ENCODE measurements at places on chromosomes 5 and 9.

DNA sequence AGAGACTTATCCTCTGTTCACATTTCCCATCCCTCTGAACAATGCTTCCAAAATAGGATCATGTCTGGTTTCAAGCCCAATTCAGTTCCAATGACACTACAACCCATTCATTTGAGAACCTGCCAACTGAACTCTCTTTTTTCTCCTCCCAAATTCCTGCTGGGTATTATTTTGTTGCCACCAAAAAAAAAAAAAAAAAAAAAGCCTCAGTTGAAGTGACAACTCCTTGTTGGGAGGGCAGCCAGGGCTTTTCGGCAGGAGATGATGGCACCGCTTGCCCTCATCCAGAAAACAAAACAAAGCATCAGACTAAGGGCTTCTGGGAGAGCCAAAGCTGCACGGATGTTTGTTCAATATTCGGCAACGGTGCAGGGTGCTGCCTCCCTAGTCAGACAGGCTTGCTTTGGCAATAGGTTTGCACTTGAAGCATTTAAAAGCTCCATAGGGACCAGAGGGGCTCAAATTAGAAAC, 30.6 kb upstream of the TRIM32 start:
- DNase-seq: no peak

GRCh38 chr5:28174691-28175090, 1136.3 kb upstream of the CDH9 start:
- no peak for DNase-seq

DNA sequence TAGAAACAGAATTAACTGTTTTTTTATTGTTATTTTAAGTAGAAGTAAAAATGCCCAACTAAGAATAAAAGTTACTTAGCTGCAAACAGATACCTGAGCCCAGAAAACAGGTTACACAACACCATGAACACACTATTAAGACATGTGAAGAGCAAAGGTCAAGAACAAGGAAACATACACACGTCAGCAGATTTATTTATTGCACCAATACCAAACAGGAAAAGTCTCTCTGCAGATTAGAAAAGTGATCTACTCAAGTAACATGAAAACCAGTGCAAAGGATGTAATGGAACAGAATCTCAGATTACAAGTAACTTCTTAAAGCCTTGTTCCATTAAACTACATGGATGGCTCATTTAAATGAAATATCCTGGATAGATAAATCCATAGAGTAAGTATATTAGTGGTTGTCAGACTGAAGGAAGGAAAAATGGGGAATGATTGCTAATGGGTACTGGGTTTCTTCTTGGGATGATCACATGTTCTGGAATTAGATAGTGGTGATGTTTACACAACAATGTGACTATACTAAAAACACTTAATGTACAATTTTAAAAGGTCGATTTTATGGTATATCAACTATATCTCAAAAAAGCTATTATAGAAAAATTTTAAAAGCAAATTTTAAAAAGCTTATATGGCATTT, 6.1 kb downstream of the SAR1B start:
- no peak for DNase-seq

- DNase-seq: no peak
Observed at GRCh38 chr9:126516936-126517832, 96.5 kb upstream of the LMX1B start.

GRCh38 chr5:172493906-172494305, 39.6 kb upstream of the SH3PXD2B start:
- no peak for DNase-seq

DNA sequence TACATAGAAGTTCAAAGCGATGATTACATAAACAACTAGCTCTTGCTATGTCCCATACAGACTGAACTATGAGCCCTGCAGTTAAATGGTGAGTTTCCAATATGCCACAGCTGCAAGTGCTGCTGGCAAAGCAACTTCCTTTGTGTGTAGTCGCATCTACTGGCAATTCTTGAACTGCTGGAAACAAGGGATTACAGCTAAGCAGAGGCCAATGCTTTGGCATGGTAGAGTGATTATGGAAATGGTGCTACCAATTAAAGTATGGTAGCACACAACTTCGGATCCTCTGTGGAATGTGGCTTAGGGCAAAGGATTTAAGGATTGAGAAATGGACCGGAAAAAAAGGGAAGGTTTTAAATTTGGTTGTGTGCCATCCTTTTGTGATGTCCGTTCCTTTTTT, 856.6 kb downstream of the MAT2B start:
- DNase-seq: no peak

- DNase-seq: peak; percentile 48
Observed at GRCh38 chr5:42994555-42995359, 45.4 kb downstream of the ANXA2R start.

DNA sequence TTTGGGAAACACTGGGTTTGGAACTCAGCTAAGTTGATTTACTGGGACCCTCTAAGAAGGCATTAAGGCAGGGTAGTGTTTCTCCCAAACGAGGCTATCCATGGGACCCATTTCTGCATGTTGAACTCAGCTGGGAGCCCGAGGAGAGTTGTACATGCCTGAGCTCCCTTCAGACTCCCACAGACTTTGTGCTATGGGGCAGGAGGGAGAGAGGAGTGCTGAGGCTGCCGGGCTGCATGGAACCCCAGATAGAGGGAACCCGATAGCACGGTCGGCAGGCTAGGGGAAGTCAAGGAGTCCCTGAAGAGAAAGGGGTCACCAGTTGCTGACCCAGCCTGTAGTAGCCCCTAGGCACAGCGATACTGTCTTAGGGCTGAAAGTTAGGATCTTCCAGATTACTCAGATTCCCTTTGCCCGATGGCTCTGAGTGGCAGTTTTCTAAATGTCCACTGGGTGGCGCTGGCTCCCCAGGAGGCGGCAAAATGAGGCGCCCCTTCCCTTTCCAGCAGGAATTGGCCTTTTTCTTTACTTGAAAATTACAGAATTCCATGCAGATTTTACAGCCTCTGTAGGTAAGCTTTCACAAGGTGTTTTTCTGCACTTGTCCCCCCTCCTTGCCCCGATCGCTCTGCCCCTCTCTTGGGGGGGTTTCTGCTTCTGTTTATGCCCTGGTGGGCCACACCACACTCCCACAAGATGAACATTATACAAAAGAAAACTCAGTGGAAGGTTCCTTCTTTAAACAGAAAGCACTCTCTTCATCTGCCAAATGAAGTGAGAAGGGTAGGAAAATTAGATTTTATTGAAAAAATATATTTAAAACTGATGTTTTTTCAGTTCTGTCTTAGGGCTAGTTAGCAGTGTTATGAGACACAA, 17.8 kb downstream of the NANS start:
- DNase-seq: peak; percentile 76

DNA sequence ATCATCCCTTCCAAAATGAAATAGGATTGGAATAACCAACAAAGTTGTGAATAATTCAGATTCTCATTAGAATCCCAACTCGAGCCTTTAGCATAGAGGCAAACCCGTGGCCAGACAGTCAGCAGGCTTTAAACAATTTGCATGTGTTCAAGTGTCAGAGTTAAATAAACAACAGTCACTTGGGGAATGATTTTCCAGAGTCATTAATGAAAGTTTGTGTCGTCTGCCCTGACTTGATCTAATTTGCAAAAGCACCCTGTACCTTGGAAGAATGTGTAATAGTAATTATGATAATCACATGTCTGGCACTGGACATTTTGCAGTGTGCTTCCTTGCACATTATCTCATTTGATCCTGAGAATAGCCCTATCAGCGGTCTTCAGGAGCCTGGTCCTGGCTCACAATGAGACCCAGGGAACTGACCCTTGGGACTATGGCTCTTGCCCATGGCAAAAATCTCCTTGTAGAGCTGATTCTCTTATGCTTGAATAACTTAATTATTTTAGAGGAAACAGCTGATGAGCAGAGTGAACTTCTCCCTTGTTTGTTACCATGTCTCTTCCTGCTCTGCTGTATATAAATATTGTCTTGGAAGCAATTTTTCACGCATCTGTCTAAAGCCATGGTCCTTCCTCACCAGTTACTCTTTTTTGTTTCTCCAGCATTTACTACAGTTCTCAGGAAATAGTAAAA, 272.7 kb downstream of the NR3C1 start:
- DNase-seq: no peak

Data from posterior cingulate gyrus (tissue), 11 donors.